ENCODE measurements at places on chromosomes 6 and 20.

DNA sequence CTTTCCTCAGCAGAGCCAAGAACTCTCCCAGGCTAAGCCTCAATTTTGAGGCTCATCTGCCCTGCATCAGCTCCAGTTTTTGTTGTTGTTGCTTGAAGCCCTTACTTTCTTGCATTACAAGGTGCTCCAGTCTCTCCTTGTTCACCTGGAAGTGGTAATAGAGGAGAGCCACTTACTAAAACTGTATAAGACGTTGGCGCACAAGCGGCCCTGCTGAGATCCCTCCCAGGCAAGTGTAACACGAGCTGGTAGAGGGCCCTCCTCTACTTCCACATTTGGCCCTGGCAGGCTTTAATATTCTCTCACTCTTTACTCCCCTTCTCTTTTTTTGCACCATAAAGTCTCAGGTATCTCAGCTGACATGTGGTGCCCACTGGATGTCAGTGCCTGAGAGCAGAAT is 19.5 kb downstream of the GCM2 start:
- no peak for DNase-seq

- DNase-seq = peak; percentile 98
These were observed 639 bp upstream of the ZNF335 start for GRCh38 chr20:45972500-45973183.

DNA sequence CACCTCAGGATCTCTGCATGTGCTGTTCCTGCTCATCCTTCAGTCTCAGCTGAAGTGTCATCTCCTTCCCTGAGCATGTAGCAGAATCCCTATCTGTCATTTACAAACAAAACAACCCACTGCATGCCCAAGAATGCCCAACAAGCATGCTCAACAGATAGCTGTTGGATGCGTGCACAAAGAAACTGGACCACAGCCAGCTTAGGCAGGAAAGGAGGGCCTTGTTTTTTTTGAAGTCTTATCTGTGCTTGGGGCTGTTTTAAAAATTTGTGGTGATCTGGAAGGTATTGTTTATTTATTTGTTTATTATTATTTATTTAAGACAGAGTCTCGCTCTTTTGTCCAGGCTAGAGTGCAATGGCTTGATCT is 18.5 kb upstream of the SLC16A10 start:
- no peak for DNase-seq

DNA sequence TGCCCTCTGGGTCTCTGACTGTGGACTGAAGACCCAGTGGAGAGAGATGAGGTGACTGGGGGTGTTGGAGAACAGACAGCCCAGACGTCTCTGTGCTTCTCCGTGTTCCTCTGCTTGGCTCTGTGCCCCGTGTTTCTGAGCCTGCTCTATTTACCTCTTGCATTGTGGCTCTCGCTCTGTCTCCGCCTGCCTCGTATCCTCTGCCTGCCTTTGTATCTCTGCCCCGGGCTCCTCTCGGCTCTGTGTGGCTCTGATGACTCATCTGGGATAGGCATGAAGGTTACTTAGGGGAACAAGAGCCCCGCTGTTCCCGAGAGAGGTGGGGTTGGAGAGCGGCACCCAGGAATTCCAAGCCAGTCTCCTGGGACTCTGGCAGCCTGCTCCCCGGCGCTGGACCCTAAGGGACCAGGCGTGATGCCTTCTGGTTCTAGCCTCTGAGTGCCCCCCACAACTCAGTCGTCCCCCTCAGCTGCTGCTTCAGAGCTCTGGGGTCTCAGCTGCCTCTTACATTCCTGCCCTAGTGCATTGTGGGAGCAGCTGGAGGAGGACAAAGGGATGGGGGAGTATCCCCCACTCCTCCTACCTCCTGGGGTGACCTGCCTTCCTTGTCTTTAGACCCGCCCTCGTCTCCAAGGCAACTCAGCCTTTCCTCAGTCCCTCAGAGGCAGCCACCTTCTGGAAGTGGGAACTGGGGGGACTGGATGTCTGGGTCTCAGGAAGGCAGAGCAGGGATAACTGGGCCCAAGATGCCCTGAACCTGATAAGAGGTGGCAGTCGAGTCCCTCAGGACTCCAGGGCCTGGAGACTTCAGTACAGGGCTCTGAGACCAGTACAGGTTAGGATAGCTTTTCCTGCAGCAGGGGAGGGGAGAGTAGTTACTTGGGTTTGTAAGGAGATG is 1.9 kb downstream of the DDR1 start:
- DNase-seq = peak; percentile 97

GRCh38 chr6:24672620-24673182 is 5.8 kb downstream of the ACOT13 start:
- DNase-seq = no peak

GRCh38 chr6:136791296-136792094 is 782 bp downstream of the MAP3K5 start:
- peak; percentile 26 for DNase-seq

DNA sequence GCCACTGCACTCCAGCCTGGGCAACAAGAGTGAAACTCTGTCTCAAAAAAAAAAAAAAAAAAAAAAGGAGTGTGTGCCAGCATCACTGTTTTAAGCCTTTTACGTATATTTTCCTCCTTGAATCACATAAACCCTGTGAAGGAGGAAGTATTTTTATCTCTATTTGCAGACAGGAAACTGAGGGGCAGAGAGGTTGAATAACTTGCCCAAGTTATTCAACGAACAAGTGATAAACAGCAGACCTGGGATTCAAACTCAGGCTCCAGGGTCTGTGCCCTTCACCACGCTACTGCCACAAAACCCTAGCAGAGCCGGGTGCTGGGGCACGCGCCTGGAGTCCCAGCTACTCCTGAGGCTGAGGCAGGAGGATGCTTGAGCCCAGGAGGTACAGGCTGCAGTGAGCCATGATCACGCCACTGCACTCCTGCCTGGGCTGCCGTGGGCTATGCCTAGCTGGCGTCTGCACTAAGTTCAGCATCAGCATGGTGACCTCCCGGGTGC is 9.4 kb upstream of the AVP start:
- no peak for DNase-seq

GRCh38 chr6:163538331-163538730 is 123.8 kb downstream of the QKI start:
- no peak for DNase-seq

- no peak for DNase-seq
These were observed 280.0 kb upstream of the TBX18 start for GRCh38 chr6:85044361-85044760.

DNA sequence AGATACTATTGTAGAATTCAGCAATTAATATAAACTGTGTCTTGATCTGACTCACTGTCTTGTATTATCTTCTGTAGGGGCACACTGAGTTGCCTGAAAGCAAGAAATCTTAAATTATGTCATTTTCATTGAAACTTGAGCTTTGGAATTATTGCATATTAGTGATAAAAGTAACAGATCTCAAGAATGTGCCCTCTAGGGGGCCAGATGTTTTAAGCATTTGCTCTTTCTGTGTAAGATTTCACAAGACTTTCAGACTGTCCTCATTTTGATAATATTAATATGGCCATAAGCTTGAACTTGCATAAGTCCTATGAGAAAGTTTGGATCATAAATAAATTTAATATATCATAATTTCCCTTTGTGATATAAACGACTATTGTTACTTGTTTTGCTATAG is 55.5 kb upstream of the MYO6 start:
- no peak for DNase-seq

GRCh38 chr20:23528867-23529431 is 38.0 kb downstream of the CST8 start:
- DNase-seq = peak; percentile 12

- no peak for DNase-seq
These were observed 112.2 kb upstream of the PREP start for GRCh38 chr6:105515054-105515453.

- DNase-seq = no peak
These were observed 114.8 kb downstream of the MOXD1 start for GRCh38 chr6:132286298-132287019.

DNA sequence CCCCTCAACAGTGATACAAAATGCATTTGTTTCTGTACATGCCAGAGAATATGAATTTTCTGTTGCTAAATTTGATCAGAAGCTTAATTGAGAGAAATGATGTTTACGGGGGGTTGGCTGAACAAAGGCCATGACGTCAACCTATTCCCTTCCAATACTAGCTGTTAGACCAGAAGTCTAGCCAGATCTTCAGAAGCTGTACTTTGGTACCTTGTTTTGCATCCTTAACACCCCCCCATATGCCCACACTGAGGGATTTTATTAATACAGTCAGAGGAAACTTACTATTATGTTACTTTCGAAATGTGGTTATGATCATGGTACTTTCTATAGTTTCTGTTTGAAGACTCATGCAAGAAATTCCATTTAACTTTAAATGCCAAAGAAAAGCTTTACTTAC is 3.1 kb downstream of the NCOA7 start:
- DNase-seq = no peak

DNA sequence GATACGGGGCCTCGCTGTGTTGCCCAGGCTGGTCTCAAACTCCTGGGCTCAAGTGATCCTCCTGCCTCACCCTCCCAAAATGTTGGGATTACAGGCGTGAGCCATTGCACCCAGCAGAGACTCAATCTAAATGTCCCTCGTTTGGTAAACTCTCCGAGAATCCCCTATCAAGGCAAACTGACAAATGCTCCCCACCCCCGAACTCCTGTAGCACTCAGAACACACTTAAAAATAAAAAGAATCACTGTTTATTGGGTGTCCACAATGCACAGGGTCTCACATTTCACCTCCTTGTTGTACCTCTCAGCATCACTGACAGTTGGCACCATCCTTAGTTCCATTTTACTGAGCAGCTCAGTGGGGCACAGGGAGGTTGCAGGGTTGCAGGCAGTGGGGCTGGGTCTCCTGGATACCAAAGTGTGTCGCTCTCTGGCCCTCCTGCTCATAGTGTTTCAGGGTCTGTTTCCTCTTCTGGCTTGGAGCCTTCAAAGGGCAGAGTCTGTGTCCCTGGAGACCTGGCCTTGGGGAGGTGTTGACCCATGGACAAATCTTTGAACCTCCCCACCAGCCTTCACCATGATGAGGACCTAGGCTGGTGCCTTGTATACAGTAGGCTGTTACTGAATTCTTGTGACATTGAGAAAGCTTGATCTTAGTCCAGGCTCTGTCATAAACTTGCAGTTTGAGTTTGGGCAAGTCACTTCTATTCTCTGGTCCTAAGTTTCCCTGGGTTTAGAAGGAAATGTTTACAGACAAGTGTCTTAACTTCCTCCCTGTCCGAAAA is 8.5 kb upstream of the SRC start:
- DNase-seq = no peak

DNA sequence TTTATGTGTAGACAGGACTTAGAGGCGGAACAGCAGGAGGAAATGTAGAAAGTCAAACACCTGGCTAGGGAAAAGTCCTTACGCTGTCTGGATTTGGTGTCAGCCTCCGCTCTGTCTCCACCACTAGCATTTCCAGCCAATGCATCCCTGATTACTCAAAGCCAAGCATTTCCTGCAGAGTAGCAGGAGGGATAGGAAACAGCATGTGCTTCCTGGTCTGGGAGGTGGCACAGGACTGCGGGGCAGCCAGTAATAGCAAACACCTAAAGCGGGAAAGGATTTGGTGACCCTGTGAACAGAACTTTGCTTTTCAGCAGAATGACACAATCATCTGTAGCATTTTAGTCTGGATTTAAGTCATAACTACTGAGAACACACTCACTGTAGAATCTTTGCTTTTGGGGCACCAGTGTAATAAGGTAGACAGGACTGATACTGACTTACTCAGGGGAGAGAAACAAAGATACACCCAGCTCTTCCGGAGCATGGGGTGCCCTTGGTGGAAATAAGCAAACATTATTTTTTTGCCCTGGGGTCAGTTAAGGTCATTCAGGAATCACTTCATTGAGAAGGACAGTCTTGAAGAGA is 133.3 kb upstream of the AHI1 start:
- DNase-seq = no peak

GRCh38 chr6:15419493-15419892 is 173.6 kb downstream of the JARID2 start:
- no peak for DNase-seq

- DNase-seq = no peak
These were observed 8.4 kb downstream of the CCDC167 start for GRCh38 chr6:37491171-37491829.

GRCh38 chr20:37523012-37523391 is 2.0 kb downstream of the NNAT start:
- no peak for DNase-seq

DNA sequence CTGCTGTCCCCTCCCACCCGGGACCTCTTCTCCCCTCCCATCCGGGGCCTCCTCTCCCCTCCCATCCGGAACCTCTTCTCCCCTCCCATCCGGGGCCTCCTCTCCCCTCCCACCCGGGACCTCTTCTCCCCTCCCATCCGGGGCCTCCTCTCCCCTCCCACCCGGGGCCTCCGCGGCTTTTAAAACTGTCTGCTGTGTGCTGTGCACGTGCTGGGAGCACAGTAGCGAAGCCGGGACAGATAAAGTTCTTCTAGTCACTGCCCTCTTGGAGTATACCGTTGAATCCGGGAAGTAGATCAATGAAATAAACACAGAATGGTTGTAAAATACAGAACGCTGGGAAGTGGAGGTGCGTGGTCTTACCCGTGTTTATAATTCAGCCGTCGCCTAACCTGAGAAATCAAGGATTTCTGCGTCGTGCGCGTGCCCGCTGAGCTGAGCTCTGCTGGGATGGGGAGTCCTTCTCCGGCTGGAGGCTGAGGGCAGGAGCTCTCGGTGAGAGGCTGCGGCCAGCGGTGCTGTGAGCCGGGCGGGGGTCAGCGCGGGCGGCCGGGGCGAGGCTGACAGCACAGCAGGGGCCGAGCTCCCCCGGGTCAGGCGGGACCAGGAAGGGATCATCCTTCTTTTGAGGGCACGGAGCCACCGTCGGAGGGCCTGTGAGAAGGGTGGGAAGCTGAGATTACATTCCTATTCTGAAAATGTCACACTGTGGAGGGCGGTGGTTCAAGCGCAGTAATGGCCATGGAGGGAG is 19.6 kb upstream of the KIF25 start:
- DNase-seq = no peak

DNA sequence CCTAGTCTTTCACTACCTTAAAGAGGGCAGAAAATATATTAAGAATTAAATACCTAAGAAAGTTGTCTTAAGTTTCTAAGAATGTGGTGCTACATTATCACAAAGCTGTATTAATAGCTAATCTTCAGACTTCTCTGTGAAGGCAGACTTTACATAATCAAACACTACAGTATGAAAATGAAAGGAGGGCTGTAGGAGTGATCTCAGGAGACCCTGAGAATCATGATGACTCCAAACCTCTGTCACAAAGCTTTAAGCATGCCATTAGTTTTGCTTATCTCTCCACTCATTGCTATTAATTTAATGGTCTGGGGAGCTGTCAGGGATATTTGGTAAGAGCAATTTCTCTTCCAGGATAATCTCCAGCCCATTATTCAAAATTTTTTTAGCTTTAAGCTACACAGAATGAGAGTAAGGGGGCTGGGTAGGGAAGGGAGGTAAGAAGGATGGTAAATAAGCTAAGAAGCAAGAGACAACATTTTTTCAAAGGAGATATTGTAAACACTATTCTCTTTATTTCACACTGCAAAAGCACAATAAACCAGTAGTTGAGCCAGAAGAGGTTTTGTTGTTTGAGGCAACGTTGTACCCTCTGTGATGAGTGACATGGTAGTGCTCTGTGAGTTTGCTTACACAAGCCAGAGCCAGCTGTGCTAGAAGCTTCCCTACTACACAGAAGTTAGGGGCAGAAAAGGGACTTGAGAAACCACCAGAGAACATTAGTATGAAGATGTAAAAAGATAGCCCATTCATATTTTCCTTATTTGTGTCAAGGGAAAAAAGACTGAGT is 258.8 kb downstream of the GMDS start:
- DNase-seq = no peak

GRCh38 chr20:288956-289692 is 1.4 kb downstream of the C20orf96 start:
- DNase-seq = no peak

Data from RPMI7951 (cell line).